Activated CD8-positive, alpha-beta memory T cell treated with anti-CD3 and anti-CD28 coated beads for 1 hour (primary cell): ENCODE measurements at places on chromosomes 6 and 20.

- no peak for DNase-seq
These were observed 173.6 kb downstream of the TAF4 start for GRCh38 chr20:61891916-61892649.

DNA sequence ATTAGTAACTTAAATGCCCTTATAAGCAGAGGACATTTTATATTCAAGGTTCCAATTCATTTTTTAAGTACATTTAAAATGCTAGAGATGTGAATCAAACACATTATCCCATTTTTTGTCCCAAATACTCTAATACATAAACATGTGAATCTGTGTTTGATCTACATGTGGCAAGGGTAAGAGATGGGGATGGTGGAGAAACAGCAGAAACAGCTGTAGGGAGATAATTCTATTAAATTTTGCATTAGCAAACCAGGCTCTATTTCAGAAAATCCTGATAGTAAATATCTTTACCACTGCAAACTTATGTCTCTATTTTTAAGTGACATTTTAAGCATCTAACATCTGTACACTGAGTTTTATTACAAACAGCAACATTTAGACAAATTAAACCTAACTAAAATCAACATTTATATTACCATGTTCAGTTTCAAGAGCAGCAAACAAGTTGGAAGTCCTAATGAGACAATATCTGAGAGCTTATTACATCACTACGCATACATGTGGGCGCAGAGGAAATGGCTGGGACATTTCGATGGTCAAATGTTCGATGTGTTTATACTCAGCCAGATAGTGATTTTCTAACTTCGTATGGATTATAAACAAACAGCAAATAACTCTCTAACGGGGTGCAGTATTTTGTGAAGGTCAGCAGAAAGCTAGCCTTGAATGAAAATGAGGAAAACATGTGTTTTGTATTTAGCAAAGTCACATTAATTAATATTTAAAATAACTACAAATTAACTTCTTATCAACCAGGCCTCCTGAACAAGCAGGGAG, 165.1 kb downstream of the GJA1 start:
- DNase-seq: no peak

- no peak for DNase-seq
These were observed 445.3 kb upstream of the FLRT3 start for GRCh38 chr20:14782731-14783130.

- DNase-seq: peak; percentile 65
These were observed 929 bp downstream of the CDH22 start for GRCh38 chr20:46307139-46307998.

DNA sequence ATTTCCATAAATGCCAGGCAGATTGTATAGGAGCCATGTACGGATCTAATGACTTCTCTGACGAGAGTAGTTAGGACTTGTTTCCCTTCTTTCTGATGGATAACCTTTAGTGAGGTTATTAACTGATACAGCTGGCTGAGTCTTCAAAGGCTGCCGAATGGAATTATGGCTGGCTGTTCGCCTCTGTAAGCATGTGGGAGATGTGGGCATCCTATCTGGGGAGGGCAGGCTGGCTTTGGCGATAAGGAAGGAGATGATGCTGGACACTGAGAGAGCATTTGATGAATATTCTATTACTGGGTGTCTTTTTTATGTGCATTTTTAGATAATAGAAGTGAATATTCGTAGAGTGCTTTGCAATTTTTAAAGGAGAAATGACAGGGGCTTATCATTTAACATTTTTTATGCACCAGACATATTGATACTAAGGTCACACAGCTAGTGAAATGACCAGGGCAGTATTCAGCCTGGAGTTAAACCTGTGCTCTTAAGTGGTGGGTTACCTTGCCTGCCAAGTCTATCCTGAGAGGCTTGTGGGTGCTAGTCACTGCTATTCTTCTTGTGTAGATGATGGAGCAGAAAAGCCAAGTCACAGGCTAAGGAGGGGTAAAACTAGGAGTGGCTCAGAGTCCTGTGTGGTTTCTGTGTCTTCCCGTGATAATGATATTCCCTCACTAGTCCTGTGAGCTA, 3.1 kb downstream of the PBOV1 start:
- DNase-seq: no peak

- no peak for DNase-seq
These were observed 2695.0 kb upstream of the DEFB115 start for GRCh38 chr20:28562510-28562898.

- no peak for DNase-seq
These were observed 123.1 kb downstream of the GRIK2 start for GRCh38 chr6:101516578-101516977.

- DNase-seq: no peak
These were observed 180.2 kb upstream of the MARCKS start for GRCh38 chr6:113676968-113677367.

- no peak for DNase-seq
These were observed 39.9 kb downstream of the SLC52A3 start for GRCh38 chr20:728256-728944.

- no peak for DNase-seq
These were observed 70.9 kb downstream of the BMP7 start for GRCh38 chr20:57195469-57196100.

DNA sequence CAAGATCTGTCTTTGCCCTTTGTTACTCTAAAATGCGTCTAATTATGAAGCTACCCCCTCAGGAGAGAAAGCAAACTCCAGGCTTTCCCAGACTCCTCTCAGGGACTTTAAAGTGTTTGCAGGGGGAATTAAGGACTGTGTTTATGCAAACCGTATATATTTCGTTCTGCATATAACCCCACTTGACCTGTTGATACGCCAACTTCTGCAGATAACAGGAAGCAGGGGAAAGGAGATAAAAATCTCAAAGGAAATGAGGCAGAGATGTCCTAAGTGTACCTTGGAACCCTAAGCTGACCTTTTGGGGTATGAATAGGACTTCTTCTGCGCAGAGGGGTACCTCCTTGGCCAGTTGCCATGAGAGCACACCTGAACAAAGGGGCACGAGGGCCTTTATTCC, 8.1 kb downstream of the SYCP2L start:
- DNase-seq: no peak

- no peak for DNase-seq
These were observed 260.3 kb downstream of the TAF4 start for GRCh38 chr20:61805365-61805764.

DNA sequence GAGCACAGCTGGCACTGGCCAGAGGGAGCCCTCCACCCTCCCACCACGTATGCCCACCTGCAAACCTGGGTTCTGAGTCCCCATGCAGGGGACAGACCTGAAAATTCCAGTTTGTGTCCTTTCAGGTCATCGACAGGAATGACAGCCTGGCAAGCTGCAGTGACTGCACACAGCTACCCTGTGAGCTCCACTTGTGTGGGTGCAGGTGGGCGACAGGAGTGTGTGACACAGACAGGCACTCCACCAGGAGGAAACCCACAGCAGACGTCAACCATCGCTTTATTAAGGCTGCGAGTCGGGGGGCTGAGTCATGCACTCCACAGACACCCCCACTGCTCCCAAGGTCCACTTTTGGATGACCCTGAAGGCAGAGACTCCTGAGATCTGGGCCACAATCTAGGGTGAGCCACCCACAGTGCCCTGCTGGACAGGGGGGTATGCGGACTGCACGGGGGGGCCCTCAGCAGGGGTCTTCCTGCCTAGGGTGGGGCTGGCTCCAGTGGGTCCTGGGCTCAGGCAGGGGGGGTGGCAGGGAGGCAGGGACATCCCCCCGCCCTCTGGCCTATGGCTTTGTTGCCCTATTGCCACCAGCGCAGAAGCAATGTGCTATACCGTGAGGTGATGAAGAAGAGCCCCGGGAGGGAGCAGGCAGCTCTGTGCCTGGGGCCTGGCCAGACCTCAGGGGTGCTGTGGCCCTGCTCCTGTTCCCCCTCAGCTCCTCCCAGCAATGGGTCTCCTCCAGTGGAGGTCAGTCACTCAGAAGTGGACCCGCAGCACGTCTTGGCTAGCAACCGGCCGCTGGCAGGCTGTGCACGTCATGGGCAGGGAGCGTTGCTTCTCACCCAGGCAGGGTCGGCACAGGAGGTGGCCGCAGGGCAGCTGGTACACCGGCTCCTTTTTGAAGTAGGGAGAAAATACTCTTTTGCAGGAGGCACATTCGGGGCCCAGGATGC, 25.1 kb upstream of the AVP start:
- DNase-seq: no peak

DNA sequence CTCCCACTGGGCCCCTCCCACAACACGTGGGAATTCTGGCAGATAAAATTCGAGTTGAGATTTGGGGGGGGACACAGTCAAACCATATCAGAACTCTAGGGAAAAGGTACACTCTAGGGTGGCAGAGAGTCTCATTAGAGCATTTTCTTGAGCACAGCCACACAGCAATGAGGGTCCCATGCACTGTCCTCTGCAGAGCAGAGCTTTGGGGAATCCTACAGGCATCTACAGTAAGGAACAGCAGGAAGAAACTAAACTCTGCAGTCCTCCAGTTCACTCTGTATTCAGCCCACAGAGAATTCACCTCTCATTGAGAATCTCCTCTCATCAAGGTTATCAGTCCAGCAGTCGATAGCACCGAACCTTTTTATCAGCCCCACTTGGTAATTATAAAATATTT, 438.6 kb upstream of the NOX3 start:
- DNase-seq: no peak

- no peak for DNase-seq
These were observed 324.7 kb upstream of the RUNX2 start for GRCh38 chr6:45003387-45003786.

- no peak for DNase-seq
These were observed 337.4 kb downstream of the CBLN4 start for GRCh38 chr20:55667955-55668354.

DNA sequence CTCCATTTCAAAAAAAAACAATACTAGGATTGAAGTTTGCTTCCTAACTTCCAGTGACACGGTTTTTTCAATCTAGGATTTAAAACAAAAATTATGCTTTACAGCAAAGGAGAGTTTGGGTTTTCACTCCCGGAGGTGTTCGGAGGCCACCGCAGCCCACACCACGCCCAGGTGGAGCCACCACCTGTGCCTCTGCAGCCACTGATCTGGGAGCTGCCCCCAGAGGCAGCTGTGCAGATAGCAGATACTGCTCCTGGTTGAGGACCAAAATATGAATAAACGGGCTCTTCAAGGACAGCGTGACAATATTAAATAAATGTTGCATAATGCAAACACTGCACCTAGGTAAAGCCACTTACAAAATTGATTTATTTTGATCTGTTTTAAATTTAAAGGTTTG, 30.2 kb downstream of the DLL1 start:
- DNase-seq: no peak

DNA sequence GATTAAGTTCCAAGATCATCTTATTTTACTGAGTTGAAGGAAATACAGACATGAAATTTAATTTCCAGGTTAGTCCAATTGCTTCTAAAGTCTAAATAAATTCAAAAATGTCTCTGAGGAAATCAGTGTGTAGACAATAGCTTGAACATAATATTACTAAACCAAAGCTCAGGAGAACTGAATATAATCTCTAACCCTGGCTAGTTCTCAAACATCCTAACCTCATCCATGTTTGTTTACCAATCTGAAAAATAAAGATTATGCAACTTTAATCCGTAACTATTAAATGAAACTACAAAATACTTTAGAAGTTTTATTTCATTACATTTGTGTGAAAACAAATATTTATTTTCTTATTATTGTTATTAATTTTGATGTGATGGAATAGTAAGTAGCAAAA, 387.2 kb downstream of the TBC1D32 start:
- DNase-seq: no peak

GRCh38 chr6:20711518-20711917, 177.3 kb downstream of the CDKAL1 start:
- DNase-seq: no peak

GRCh38 chr6:108526739-108527174, 34.0 kb upstream of the FOXO3 start:
- DNase-seq: no peak

GRCh38 chr6:139378882-139379341, 4.5 kb upstream of the CITED2 start:
- DNase-seq: no peak

DNA sequence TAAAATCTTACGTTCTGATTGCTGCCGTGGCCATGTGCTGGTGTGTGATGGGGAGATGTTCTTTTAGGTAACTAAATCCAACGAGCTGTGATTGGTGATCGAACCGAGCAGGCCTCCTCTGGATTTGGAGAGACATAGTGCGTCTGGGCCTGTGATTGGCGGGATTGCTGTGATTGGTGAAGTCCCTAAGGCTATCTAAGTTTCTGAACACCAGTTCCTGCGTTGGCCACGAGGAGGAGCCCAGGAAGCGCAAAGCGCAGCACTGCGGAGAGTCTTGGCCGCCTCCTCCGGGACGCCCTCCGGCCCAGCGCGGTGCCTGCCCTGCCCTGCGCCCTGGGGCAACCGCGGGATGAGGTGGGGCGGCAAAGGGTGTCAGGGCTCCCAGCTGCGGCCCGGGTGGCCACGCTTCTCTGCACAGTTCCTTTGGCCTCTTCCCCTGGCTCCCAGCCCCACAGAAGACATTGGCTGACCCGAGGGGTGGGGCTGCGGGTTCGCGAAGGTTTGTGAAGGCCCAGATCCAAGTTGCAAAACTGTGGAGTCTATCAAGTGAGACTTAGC, 33.0 kb downstream of the HNF4A start:
- peak; percentile 42 for DNase-seq

- no peak for DNase-seq
These were observed 147.6 kb upstream of the FAM83B start for GRCh38 chr6:54698974-54699373.

GRCh38 chr6:107717781-107718180, 106.3 kb downstream of the SCML4 start:
- no peak for DNase-seq

DNA sequence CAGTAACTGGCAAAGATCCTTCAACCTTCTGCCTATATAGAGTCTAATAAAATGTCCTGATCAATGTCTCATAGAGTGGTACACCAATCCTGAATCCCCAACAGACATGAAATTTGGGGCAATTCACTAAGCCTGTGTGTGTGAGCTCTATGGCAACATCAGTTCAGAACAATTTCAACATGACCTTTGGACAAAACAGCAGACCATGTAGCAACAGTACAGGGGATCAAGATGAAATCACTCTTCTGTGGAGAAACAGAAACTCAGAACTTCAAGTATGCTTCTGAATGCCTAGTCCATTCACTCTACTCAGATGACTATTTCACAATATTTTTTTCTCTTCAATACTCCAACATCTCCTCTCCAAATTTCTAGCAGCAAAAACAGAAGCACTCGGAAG, 49.1 kb upstream of the OPRM1 start:
- DNase-seq: no peak

DNA sequence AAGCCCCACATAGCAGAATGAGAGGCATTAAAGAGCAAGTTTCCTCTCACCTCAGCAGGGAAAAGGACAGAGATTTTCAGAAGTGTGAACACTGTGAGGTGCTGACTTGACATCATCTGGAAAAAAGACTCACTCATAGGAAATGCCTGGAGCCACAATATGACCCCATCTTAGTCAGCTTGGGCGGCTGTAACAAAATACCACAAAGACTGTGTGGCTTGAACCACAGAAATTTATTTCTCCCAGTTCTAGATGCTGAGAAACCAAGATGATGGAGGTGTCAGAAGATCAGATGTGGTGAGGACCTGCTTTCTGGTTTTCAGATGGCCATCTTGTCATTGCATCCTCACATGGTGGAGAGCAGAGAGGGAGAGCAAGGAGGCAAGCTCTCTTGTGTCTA, 253.1 kb downstream of the ADGB start:
- DNase-seq: no peak
